ENCODE measurements at places on chromosomes 5 and 9.

DNA sequence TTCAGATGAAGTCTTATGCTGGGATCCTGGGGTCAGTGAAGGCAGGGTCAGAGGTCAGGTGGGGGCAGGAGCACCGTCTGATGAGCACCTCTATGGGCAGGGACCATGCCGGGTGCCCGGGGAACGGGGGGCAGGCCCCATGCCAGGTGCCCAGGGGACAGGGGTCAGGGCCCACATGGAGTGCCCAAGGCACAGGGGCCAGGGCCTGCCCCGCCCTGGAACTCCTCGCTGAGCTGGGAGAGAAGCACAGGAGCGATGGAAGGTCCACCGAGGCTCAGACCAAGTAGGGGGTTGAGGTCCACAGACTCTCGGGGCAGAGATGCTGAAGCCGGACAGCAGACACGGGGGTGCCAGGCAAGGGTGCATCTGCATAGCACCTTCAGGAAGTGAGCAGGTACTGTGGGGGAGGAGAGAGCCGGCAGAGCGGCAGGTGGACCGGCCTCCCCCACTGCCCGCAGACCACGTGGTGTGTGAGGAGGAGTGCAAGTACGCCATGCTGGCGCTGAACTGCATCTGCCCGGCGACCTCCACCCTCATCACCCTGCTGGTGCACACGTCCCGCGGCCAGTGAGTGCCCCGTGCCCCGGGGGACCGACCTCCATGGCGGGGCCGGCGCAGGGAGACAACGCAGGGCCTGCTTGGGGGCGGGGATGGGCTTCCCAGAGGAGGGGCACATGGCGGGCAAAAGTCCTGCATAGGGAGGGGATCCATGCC is 67.7 kb downstream of the KCNT1 start:
- no peak for DNase-seq

- DNase-seq: no peak
Measured at GRCh38 chr5:114957384-114957783, 212.3 kb downstream of the TRIM36 start.

GRCh38 chr5:160030631-160031377 is 21.9 kb downstream of the TTC1 start:
- DNase-seq: no peak

- no peak for DNase-seq
Measured at GRCh38 chr5:121350181-121350930, 501.3 kb upstream of the FTMT start.

DNA sequence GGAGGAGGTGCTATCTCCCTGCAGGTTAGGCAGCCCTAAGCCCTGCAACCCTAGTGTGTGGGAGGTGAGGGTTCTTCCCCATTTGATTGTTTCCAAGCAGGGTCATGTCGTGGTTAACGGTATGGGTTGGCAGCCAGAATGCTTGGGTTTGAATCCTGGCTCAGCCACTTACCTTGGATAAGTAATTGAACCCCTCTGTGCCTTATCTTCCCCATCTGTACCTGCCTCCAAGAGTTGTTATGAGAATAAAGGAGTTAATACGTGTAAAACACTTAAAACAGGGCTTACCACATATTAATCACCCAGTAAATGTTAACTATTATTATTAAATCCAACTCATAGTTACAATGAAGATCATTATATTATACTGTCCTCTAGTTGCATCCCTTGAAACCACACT is 52.2 kb upstream of the SPATA31E1 start:
- DNase-seq: no peak

GRCh38 chr9:94554439-94555331 is at the start of gene PCAT7:
Gene PCAT7, plus strand, starts transcription at chr9:94555083.
- peak; percentile 21 for DNase-seq

GRCh38 chr5:63953217-63953616 is 9.0 kb downstream of the HTR1A start:
- no peak for DNase-seq

GRCh38 chr5:154230526-154230925 is 40.0 kb downstream of the GALNT10 start:
- DNase-seq: no peak

All from stimulated activated CD4-positive, alpha-beta T cell treated with anti-CD3 and anti-CD28 coated beads, TNF-alpha, amount 100 ng/mL, for 48 hours (primary cell).